ENCODE measurements at places on chromosomes 3 and 15.

DNA sequence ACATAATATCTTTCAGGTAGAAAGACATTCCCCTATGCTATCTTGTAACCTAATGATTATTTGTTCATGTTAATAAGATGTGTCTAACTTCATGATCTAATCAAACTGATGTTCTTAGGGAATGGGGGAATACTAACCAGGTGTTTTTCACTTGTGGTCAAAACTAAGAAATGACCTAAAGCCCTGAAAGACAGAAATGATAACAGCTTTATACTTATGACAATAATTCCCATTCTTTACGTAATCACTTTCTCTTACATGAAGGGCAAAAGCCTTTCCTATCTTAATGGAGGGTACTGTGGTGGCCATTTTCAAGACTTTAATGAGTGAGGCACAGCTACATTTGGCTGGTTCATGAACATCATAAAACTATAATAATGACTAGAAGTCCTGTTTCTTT is 33.9 kb upstream of the MEIS2 start:
- DNase-seq = no peak

DNA sequence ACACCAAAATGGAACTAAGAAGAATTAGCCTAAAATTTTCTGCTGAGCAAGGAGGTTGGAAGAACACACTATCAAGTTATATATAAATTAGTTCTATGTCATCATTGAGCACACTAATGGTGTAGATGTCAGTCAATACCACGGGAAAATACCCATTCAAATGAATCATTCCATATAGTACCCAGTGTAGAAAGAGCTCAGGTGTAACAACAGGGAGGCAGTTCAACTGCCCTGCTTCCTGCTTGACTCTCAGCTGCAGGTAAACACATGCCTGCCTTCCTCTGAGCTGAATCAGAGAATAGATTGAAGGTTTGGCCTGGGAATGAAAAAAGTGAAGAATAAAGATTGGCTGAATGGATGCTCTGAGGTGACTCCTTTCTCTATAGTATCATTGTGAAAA is 1088.0 kb downstream of the AGBL1 start:
- no peak for DNase-seq

- DNase-seq = no peak
These were observed 215.6 kb upstream of the VEPH1 start for GRCh38 chr3:157718800-157719199.

- DNase-seq = no peak
These were observed 178.3 kb downstream of the CNTN3 start for GRCh38 chr3:74436184-74436583.

DNA sequence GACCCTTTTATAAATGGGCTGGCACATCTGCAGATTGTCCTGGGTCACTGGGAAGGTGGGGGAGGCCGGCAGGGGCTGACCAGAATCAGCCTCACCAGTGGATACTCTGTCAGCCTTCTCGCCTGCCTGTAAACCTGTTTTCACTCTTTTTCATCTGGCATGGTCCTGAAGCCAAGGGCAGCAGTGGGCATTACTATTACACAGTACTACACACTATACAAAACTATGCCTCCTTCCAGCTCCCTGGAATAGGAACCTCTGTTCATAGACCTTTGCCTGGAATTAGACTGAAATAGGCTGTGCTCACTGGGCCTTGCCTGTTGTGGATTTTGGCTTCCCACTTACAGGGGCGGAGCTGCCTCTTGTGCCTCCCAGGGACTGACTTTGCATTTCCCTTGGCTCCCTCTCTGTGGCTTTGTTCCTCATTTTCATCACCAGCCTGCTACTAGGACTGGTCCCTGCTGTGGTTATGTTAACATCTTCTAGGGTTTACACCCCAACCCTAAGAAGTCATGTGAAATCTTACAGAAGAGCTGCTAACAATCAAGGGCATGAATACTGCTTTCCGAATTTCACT is 120.7 kb downstream of the FNDC3B start:
- DNase-seq = no peak

DNA sequence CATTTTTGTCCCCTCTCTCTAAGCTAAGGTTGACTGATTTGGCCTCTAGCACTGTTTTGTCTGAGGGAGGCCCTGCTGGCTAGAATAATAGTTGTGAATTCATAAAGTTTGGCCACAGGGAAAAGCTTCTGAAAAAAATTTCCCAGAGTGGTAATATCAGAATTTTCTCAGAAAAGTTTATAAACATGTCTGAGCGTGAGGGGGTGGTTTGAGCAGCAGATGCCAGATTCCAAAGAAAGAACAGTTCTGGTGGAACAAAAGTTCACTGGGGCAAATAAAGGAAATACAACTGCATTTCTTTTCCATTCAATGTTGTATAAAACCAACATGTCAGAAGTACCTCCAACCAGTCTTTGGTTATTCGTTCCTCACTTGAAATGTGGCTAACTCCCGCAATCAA is 61.2 kb downstream of the CLDN1 start:
- no peak for DNase-seq

DNA sequence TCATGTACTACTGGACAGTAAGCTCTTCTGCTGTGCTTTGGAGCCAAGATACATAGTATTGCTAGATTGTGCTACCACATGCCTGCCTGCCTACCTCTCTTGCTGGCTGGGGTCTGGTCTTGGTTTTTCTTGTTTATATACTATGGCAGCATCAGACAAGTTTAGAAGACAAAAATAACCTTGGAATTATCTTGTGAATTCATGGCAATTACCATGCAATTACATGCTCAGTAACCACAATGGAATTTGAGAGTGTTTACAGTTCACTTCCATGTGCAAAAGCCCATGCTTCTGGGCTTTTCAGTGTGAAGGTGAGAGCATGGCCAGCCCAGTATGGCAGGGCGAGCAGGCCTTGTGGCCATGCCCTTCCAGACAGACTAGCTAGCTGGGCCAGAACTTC is 48.0 kb upstream of the C15orf61 start:
- DNase-seq = no peak

- no peak for DNase-seq
These were observed 13.3 kb downstream of the ZNF592 start for GRCh38 chr15:84761607-84762131.

DNA sequence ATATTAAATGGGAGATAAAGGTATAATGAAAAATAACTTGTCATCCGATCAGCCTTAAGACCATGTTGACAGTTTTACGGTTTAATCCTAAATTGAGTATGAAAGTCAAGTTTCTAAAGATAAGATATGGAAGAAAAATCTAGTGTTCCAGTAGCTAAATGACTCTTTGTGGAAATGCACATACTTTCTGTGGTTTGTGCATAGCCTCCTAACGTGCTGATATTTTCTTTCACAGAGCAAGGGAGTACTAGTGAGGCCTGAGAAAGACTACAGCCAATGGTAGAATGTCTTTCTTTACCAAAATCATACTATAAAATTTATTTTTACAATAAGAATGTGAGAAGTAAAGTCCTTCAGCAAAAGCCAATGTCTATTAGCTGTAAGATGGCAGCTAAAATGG is 430.6 kb upstream of the RGMA start:
- DNase-seq = no peak
